Colonic mucosa (tissue), 4 donors: ENCODE measurements at places on chromosomes 2 and 18. TPM values are rescaled to one million over a fixed set of nuclear protein-coding genes. Genes with fewer than 3 reads are reported as not detected.

GRCh38 chr2:188551671-188552070 is 260.0 kb downstream of the GULP1 start:
- no peak for DNase-seq

DNA sequence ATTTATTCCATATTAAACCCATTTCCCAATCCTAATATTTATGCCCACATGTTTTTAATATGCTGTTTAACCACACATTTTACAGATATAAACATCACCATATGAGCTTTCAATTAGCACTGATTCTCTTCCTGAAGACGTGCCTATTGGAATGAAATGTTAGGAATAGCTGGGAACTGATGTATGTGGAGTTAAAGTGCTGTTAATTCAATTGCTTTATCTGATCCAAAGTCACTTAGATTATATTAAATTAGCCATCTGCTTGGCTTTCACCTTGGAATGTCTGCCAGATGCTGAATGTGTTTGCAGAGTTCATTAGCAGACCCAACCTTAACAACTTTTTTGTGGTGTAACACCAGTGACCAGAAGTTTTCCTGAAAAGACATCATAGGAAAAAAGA is 942.9 kb upstream of the KLHL29 start:
- no peak for DNase-seq

GRCh38 chr2:43136876-43137275 is 89.5 kb downstream of the ZFP36L2 start:
- DNase-seq: no peak

DNA sequence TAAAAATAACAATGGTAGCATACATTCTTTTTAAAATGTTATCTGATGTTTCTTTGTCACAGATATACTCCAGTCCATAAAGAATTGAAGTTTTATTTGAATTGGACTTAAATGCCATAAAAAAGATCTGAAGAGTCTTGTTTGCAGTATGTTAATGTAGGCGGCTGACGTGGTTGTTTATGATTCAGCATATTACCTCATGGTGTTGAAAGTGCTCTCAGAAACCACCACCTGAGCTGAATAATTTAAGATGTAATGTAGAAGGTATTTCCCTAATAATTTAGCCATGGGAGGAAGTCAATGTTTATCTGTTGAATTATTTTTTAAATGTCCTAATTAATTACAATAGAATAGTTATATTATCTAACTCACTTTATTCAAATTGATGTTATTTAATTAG is 58.6 kb upstream of the CHN1 start:
- no peak for DNase-seq

- no peak for DNase-seq
Observed at GRCh38 chr2:80255918-80256781, 48.4 kb downstream of the LRRTM1 start.

DNA sequence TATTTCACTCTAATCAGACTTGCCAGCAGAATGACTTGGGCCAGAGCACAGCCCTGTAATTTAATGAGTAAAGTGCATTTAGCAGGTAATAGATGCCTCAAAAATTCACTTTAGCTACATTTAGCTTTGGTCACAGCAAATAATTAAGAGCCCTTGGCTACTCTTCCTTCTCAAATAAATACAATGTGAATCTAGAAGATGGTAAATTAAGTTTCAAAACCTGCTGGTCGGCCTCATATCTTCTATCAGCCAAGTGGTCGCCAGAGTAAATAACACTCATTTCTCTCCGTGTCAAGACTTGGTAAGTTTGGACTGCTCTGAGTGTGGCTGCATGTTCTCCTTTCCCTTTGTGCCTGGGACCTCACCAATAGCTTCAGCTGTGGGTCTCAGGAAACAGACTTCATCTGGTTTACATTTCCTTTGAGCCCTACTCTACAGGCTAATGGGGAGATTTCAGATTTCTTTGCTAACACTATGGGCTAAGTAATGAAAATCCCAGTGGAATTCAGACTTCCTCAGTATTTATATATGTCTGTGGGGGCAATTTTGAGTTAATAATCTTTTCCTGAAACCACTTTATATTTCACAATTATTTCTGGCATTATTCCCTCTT is 375.8 kb downstream of the RBM43 start:
- DNase-seq: no peak

- DNase-seq: no peak
Observed at GRCh38 chr2:72138921-72139381, 8.7 kb downstream of the CYP26B1 start.

DNA sequence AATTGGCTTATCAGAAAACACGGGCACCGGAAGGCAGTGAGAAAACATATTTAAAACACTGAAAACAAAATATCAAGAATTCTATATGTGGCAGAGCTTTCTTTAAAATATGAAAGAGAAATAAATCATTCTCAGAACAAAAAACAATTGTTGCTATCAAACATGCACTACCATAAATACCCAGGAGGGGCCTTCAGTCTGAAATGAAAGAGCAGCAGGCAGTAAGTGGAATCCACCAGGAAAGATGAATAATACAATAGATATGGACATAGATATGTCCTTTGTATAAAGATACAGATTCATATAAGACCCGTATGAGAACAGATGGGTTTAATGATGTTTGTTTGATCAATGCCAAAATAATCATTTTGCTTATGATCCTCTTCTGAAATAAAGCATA is 142.0 kb downstream of the TMEM18 start:
- DNase-seq: no peak

- no peak for DNase-seq
Observed at GRCh38 chr2:113760400-113760799, 4.0 kb upstream of the SLC35F5 start.

- DNase-seq: no peak
Observed at GRCh38 chr18:78860117-78860516, 119.5 kb upstream of the SALL3 start.

- DNase-seq: no peak
Observed at GRCh38 chr18:48517048-48517447, 21.8 kb upstream of the CTIF start.

DNA sequence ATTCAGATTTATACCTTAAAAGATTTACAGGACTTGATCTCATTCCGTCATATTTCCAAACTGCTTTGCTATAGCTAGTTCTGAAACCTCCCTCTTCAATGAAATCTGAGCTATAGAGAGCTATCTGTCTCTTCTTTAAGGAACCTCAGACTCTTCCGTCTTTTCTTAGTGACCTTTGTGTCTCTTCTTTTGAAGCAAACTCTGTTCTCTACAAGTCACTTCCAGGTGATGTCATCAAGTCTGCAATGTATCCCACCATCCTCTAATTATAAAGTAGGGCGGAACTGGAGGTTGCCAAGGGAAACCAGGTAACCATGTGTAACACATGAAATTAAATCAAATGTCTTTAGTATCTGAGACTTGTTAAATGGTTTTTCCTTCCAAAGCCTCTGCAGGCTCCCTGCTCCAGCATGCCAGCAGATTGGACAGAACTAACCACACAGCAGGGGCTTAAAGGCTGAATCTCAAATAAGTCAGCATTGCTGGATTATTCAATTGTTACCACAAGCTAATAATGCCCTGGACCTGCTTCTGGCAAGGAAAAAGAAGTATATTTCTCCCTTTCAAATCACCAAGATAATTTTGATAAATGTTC is 41.2 kb upstream of the PEX13 start:
- no peak for DNase-seq

GRCh38 chr18:801137-801536 is 10.9 kb downstream of the YES1 start:
- DNase-seq: no peak

DNA sequence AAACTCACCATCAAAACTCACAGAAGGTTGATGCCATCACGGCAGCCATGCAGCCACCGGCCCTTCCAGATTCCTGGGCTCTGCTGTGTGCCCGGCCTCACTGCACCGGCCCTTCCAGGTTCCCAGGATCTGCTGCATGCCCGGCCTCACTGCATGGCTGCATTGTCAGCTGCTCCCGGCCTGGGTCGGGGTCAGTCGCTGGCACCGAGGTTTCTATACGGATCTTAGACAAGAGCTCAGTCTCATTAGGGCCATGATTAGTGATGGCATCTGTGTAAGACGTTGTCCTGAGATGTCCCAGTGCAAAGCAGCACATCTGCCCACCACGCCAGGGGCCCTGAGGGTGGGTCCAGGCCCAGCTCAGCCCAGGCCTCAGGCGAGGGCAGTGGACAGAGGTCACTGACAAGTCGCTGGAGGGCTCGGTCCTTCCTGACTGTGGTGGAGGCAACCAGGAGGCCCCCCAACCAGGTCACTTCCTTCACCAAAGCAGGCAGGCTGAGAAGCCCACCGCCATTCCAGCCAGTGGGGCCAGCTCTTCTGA is 29.4 kb downstream of the TMEM18 start:
- DNase-seq: no peak

Gene HAUS1
- total RNA-seq: 24.6 TPM

Gene CXCR1
- total RNA-seq: 0.13 TPM

Gene LTBP1
- 23.1 TPM for total RNA-seq

Gene PFN4
- total RNA-seq: not detected

Gene GAD1
- 0.10 TPM for total RNA-seq

Gene SP110
- 11.6 TPM for total RNA-seq

Gene SERPINB3
- not detected for total RNA-seq

Gene HOXD12
- total RNA-seq: not detected

Gene SERPINB11
- not detected for total RNA-seq

Gene CRYGD
- total RNA-seq: not detected
